ENCODE measurements at places on chromosomes 6 and 20.
A peak's percentile ranks its signal among the peaks of the same experiment; 100 is the strongest.

GRCh38 chr20:49641683-49642656 lies 71.7 kb downstream of the B4GALT5 start:
- peak; percentile 92 for DNase-seq

GRCh38 chr6:34207695-34208443 lies 28.8 kb upstream of the HMGA1 start:
- DNase-seq: no peak

GRCh38 chr6:170182093-170182780 lies 108.6 kb downstream of the DLL1 start:
- DNase-seq: no peak

- no peak for DNase-seq
These were observed 31.1 kb upstream of the PIM1 start for GRCh38 chr6:37138856-37139229.

- no peak for DNase-seq
These were observed 88.1 kb downstream of the AKAP7 start for GRCh38 chr6:131223416-131223815.

- no peak for DNase-seq
These were observed 2.7 kb upstream of the EDN3 start for GRCh38 chr20:59297686-59298085.

GRCh38 chr6:85920782-85921181 lies 278.1 kb upstream of the SYNCRIP start:
- no peak for DNase-seq

DNA sequence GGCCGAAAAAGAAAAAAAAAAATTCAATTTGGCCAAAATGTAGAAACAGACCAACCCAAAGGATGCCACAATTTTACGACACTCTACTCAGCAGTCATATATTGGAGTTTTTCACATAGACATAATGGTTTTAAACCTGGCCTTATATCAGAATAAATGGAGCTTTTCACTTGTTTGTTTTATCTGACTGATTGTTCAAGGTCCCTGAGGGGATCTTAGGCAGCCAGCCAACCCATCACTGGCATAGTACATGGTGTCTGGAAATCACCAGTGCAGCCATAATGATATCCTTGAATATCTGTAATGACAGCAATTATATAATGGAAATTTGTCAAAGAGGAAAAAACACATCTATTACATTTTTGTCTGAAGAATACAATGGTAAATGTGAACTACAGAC lies 96.9 kb downstream of the PRSS35 start:
- no peak for DNase-seq

DNA sequence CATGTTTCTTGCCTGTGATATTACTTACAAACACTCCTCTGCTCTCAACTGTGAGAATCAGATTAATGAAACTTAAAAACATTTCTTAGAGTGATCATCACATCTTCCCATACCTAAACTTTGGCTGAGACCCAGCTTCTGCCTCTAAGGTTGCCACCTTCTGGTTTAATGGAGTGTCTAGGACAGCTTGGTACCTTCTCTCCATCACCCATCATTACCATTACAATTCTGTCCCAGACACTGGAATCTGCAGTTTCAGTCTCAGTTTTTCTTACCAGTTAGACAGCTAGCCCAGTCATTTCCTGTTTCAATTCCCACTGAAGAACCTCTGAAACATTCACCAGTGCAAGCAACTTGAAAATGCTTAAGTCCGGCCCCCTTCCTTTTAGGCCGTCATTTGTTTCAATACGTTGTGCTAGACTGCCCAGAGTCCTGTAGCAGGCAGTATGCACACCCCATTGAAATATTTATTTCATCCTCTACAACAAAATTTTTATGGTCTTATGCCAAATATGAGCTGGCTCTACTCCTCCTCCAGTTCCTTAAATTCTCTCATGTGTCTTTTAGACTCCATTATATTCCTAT lies 107.0 kb upstream of the FOXO3 start:
- DNase-seq: no peak

DNA sequence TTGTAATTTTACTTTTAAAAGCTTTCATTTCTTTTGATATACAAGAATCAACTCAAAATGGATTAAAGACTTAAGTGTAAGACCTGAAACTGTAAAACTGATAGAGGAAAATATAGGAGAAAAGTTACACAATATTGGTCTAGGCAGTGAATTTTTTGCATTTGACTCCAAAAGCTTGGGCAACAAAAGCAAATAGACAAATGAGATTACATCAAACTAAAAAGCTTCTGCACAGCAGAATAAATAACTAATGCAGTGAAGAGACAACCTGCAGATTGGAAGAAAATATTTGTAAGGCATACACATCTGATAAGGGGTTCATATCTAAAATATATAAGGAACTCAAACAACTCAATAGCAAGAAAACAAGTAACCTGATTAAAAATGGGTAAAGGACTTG lies 3.0 kb downstream of the GABRR1 start:
- DNase-seq: no peak

GRCh38 chr20:21090721-21091120 lies 15.4 kb downstream of the LINC00237 start:
- peak; percentile 67 for DNase-seq

DNA sequence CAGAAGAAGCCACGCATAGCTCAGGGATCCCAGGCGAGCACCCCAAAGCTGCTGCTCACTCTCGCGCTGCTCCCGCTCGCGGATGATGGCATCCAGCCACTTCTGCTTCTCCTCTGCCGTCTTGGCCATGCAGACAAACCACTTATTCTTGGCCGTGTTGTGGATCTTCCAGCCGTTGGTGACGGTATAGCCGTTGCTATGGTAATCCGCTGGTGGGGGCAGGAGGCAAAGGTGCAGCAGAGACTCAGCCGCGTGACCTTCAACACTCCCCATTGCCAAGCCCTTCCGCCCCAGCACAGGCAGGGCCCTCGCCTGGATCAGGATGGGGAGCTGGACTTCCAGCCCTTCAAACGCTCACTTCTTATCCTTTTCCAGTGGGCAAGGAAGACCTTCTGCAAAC lies 136.9 kb downstream of the PREX1 start:
- no peak for DNase-seq

DNA sequence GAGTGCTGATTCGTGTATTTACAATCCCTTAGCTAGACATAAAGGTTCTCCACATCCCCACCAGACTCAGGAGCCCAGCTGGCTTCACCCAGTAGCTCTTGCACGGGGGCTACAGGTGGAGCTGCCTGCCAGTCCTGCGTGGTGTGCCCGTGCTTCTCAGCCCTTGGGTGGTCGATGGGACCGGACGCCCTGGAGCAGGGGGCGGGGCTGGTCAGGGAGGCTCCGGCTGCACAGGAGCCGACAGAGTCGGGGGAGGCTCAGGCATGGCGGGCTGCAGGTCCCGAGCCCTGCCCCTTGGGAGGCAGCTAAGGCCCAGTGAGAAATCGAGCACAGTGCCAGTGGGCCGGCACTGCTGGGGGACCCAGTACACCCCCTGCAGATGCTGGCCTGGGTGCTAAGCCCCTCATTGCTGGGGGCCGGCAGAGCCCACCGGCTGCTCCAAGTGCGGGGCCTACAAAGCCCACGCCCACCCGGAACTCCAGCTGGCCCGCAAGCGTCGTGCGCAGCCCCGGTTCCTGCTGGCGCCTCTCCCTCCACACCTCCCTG lies 48.9 kb upstream of the UST start:
- no peak for DNase-seq

DNA sequence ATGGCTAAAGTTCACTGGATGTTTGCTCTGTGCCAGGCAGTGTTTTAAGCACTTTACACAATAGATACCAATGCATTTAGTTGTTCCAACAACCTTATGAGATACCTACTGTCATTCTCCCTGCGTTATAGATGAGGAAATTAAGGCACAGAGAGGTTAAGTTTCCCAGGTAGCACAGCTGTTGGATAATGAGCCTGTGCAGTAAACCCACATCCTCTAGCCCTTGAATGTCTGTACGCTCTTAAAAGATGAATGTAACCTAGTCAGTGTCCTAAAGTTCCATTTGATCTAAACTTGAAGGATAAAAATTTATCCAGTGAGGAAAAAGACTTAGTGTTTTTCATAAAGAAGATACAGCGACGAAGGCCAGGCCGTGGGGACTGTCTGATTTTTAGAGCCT lies 28.0 kb downstream of the HFE start:
- DNase-seq: no peak

DNA sequence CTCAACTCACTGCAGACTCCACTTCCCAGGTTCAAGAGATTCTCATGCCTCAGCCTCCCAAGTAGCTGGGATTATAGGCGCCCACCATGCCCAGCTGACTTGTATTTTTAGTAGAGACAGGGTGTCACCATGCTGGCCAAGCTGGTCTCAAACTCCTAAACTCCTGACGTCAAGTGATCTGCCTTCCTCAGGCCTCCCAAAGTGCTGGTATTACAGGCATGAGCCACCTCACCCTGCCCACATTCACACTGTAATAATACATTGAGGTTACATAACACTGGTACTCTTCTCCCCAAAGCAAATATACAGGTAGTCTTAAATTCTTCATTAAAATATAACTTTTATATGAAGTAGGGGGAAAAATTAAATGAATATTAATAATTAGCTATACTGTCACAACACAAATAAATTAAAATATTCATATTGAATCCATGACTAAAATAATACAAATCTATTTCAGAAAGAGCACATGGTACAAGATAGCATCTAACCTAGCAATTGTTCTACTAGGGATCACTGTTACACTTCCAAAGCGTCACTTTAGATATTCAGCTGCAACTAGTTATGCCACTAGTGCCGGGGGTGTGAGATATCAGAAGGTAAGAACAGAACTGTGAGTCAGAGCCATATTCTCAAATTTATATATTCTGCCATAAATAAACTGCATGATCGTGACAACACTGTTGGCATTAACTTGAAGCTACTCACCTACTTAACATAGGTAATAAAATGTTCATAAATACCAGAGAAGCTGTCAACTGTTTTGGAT lies 169.1 kb upstream of the SHLD1 start:
- no peak for DNase-seq

- no peak for DNase-seq
These were observed 3.9 kb downstream of the SDC4 start for GRCh38 chr20:45344168-45344860.

DNA sequence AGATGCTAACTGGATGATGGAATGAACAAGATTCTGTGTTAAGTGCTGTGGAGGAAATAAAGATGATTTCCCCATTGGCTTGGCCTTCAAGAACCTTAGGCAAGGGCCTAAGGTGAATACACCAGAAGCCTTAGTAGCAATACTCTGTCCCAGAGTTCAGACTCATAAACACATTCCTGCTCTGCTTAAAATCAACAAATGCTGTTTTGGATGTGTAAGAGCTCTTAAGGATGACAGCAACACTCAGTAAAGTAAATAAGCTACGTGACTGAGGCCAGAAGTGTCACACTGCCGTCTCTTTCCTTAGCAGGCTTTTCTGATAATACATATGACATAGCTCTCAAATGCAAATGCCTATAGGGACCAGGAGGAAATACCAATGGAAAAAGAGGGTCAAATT lies 90.6 kb downstream of the EYA2 start:
- DNase-seq: peak; percentile 65

- no peak for DNase-seq
These were observed 29.7 kb downstream of the MAP7 start for GRCh38 chr6:136520517-136520916.

GRCh38 chr6:42118162-42119001 lies 24.0 kb downstream of the C6orf132 start:
- DNase-seq: no peak
